ENCODE measurements at places on chromosomes 6 and 20. TPM values are rescaled to one million over a fixed set of nuclear protein-coding genes. Genes with fewer than 3 reads are reported as not detected.

GRCh38 chr6:131532580-131533039, 40.4 kb upstream of the ARG1 start:
- no peak for DNase-seq

GRCh38 chr6:35931120-35931561, 10.2 kb upstream of the SRPK1 start:
- no peak for DNase-seq

The DDX43 gene
- total RNA-seq, result 0.71 TPM

DNA sequence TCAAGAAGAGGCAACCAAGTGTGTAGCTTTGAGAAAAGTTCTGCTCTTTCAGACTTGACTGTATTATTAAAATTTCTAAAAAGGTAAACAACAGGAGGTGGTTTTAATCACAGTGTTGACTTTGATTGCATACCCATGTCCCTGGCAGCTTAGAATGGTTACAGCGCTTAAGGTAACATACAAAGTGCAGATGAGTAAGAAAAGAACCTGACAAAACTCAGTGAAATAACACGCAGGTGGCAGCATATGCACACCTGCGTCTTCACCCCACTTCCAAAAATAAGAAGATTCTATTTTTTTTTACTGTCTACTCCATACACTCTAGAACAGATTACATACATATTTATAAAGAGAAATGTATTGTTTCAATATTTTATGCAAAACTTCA, 233.5 kb downstream of the GMPR start:
- DNase-seq, result no peak

The C4B gene
- total RNA-seq, result 2.2 TPM

GRCh38 chr6:51617751-51618150, 469.7 kb downstream of the PKHD1 start:
- no peak for DNase-seq

DNA sequence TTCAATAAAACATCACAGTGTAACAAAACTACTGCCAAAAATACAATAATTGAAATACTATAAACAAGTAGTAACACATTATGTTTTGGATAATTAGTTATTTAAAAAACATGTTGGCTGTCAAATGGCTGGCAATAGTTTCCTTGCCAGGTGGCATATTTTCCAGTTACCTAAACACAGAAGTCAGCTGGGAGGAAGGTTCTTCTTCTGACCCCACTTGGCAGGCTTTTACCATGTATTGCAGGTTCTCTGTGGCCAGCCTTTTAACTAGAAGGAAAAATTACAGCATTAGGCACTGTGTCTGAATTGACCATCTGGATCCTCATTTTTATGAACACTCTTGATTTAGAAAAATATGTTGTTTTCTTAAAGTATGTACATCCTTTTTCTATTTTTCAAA, 131.4 kb downstream of the MMS22L start:
- no peak for DNase-seq

GRCh38 chr20:24789877-24790276, 159.2 kb upstream of the CST7 start:
- no peak for DNase-seq

DNA sequence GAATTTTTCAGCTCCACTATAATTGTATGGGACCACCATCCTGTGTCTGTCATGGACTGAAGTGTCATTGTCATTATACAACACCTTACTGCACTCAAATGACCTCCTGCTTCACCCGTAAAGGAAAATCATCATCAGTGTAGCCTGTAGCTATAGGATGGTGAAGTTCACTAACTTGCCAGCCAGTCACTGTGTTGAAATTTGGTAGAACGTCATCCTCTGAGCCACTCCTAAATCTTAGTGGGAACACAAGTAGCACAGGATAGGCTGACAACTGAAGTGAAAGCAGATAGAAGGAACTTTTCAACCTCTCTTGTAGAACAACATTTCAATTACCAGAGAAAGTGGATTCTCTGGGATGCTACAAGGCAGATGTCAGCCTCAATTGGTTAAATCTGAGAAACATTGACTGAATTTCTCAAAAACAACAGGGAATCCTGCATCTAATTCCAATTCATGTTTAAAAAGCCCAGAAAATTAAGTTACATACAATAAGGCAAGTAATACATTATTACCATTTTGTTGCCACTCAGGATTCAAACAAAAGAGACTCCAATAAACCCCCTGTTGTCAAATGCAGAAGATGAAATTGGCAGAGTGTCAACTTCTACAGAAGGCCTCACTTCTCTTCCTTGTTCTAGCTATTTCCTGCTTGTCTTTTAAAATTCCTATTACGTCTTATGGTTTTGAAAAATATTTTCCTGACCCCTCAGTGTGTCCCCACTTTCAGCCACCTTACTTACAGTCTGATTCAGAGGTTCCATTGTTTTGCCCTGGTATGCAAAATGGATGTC, 647.9 kb upstream of the AGPAT4 start:
- no peak for DNase-seq

Data from CD8-positive, alpha-beta memory T cell (primary cell).